ENCODE measurements at places on chromosomes 11 and 22. TPM values are rescaled to one million over a fixed set of nuclear protein-coding genes. Genes with fewer than 3 reads are reported as not detected.

MPZL3 gene
- total RNA-seq = 34.0 TPM

SERPIND1 gene
- total RNA-seq = not detected

ACCS gene
- total RNA-seq = 38.8 TPM

OR8D1 gene
- total RNA-seq = not detected

RAG2 gene
- not detected for total RNA-seq

LARGE2 gene
- 0.58 TPM for total RNA-seq

OR2D2 gene
- total RNA-seq = not detected

DNA sequence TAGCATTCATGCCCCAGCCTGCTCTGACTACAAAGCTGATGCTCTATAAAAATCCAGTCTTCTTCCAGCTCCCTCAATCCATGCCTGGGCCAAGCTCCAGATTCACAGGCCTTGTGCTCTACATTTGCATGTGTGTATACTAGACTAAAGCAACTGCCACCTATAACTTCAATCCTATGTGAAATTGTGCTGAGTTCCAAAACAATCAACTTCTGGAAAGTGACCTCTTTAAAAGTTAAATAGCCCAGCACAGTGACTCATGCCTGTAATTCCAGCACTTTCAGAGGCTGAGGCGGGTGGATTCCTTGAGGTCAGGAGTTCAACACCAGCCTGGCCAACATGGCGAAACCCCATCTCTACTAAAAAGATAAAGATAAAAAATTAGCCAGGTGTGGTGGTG is 114.3 kb upstream of the ZC3H12C start:
- no peak for DNase-seq
- no peaks in the 10 kb centered on the region for H3K36me3 ChIP-seq
- H3K27me3 ChIP-seq = peaks cover 28% of the 10 kb centered on the region
- H3K4me3 ChIP-seq = no peak overlapping the region
- no peak overlapping the region for H3K27ac ChIP-seq

DNA sequence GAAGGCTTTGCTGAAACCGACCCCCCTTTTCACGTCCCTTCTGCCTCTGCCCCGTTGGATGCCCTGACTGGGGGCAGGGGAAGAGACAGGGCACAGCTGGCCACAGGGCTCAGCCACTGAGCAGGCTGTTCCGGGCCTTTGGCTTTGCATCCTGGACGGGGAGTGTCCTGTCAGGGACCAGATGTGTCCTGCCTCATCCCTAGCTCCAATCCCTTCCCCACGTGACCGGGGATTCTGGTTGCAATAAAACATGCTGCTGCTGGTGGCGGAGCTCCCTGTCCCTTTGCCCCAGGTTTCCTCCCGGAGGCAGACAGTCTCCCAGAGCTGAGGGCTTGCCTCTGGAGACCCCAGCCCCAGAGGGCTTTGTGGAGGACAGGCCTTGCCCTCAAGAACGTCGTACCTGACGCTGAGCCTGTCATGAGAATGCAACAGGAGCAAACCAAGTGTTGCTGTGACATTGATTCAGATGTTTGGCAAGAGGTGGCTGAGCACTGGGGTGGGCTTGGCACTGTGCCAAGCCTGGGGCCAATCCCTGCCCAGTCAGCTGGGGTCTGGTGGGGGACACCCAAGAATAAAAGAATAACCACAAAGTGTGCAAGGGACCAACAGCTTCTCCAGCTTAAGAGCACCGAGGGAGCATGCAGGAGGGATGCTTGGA is 7.3 kb downstream of the CDC42EP2 start:
- no peak for DNase-seq
- H3K36me3 ChIP-seq = no peaks in the 10 kb centered on the region
- H3K27ac ChIP-seq = no peak overlapping the region
- H3K4me1 ChIP-seq = no peaks in the 10 kb centered on the region
- no peaks in the 10 kb centered on the region for H3K27me3 ChIP-seq

DNA sequence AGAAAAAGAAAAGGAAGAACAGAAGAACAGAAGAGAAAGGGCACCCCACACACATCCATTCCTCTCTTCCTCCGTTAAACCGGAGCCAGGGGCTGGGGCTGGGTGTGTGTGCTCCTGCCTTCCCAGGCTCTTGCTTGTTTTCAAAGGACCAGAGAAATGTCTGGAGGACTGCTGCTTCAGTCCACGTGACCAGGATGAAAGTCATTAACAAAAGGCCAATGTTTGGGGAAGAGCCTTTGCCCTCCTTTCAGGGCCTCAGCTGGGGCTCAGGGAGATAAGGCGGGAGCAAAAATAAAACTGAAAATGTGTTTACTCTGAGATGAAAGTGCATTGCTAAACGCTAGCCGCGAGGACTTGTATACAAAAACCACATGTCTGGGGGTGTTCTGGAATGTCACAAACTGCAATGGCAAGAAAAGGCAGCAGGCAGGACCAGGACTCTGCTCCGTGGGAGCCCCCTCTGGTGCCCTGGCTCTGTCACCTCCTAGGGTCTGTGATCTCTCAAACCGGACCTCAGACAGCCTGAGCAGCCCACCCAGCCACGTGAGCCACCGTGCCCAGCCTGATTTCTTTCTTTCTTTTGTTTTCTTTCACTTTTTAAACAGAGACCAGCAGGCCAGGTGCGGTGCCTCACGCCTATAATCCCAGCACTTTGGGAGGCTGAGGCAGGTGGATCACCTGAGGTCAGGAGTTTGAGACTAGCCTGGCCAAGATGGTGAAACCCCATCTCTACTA is 31.6 kb upstream of the MYH9 start:
- no peaks in the 10 kb centered on the region for H3K36me3 ChIP-seq
- H3K4me1 ChIP-seq = peaks cover 36% of the 10 kb centered on the region
- no peak for DNase-seq

DNA sequence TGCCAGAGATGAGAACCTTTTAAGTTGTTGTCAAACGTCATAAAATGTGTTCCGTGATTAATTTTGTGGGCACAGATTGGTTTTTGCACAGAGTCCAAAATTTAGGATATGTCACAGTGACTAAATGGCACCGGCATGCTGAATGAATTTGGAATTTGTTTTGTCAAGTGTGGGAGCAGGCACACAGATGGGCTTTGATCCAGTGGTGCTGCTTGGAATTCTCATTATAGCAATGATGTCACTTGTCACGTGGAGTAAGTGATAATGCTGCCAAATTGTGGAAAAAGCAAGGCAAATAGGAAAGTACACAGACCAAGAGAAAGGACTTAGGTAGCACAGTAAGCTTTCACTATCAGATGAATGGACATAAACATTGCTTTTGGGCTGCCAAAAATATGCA is 8.0 kb upstream of the LIN7C start:
- no peaks in the 10 kb centered on the region for H3K36me3 ChIP-seq
- no peak for DNase-seq
- no peaks in the 10 kb centered on the region for H3K27me3 ChIP-seq
- no peak overlapping the region for H3K27ac ChIP-seq
- no peak overlapping the region for H3K4me3 ChIP-seq

DNA sequence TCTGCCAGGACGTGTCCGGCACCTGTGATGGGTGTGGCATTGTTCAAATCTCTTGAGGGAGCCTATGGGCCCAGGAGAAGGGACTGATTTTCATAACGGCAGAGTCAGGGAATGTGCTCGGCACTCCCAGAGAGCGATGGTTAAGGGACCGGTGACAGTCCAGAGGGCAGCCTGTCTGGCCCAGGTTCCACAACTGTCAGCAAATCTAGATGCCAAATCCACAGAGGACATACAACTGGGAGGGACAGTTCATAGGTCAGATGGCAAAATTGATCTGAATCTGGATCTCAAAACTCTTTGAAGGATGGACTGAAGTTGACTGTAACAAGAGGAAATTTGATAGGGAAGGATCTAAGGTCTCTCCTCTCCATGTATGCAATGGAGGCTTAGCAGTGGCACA is 7.5 kb downstream of the SEC14L2 start:
- no peaks in the 10 kb centered on the region for H3K27me3 ChIP-seq
- peaks cover 9% of the 10 kb centered on the region for H3K4me1 ChIP-seq
- DNase-seq = no peak
- no peak overlapping the region for H3K4me3 ChIP-seq

- H3K27me3 ChIP-seq = no peaks in the 10 kb centered on the region
- H3K27ac ChIP-seq = peak overlapping the region; percentile 69
- DNase-seq = peak; percentile 51
- H3K36me3 ChIP-seq = peaks cover 23% of the 10 kb centered on the region
Measured at GRCh38 chr11:62680825-62681240, 2.0 kb upstream of the UBXN1 start.

DNA sequence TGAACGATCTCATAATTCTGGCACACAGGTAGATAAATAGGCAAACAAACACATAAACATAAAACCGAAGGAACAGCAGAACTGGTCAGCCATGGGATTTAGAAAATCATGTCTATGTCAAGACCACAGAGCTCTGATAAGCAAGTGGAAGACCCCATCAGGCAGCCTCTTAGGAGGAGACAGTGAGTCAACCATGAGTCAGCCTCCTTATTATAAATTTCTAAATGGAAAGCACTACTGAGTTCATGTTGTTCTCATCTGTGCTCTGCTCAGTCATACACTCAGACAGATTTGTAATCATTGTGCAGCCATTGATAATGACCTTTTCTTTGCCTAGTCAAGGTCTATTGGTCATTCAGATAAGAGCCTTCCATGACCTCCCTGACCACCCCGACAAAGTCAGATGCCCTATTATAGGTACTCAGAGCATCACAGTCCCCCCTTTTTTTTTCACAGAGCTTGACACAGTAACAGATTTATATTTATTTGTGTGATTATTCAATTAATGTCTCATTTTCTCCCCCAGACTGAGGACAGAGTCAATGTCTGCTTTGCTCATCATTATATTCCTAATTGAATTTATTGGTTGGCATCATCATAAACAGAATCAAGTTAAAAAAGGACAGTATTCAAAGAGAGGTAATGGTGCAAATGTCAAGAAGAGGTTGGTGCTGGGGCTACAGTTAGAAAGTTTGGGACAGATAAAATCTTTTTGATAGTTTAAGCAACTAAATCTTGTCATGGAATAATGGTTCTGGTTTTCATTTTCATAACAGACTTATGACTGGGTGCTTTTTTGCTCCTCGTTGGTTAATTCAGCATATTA is 579.7 kb upstream of the CCDC90B start:
- no peaks in the 10 kb centered on the region for H3K36me3 ChIP-seq
- H3K4me3 ChIP-seq = no peak overlapping the region
- no peak overlapping the region for H3K27ac ChIP-seq
- DNase-seq = no peak
- no peaks in the 10 kb centered on the region for H3K27me3 ChIP-seq
- no peaks in the 10 kb centered on the region for H3K4me1 ChIP-seq

DNA sequence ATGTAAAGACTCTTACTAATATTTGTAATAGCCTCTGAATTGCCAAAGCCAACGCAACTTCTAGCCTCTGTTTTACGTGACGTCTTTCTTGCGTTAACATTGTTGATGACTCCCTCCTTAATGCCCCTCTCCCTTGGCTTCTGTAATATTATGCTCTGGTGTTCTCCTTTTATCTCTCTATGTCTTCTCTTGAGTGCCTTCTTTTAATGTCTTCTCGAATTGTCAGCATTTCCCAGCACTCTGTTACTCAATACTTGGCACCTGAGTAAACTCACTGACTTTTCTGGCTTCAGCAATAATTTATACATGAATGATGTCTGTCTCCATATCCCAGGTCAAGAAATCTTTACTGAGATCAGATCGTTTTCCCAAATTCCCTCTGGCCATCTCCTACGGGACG is 68.5 kb upstream of the DDI1 start:
- H3K4me1 ChIP-seq = no peaks in the 10 kb centered on the region
- no peak for DNase-seq
- no peak overlapping the region for H3K27ac ChIP-seq
- H3K36me3 ChIP-seq = no peaks in the 10 kb centered on the region

GRCh38 chr22:43155789-43156188 is 4.4 kb downstream of the TSPO start:
- H3K27me3 ChIP-seq = no peaks in the 10 kb centered on the region
- no peak for DNase-seq
- H3K4me3 ChIP-seq = no peak overlapping the region
- H3K4me1 ChIP-seq = peaks cover 13% of the 10 kb centered on the region

DNA sequence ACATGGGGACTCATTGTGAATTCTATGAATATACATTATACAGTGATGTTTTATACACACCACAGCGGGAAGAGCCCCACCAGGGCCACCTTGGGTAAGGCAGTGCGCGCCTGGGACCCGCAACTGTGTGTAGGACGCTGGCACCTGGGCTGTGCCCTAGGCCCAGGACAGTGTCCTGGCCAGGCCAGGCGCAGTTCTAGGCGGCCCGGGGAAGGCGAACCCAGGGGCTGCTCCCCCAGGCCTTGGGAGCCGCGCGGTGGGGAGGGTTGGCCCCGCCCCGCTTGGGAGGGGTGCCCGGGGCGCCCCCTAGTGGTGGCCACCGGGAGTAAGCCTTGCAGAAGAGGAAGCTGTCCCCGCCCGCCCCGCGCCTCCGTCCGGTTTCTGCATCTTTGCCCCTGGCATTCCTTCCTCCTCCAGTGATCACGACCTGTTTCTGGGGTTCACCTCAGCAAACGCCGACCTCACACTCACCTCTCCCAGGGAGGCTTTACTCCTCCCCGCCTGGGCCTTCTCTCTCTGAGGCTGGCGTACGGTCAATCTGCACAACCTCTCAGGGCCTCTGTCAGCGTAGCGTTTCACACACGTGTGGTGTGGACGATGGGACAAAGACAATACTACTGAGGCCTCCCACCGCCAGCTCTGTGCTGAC is 9.5 kb upstream of the EHD1 start:
- H3K27ac ChIP-seq = peak overlapping the region; percentile 83
- peak overlapping the region; percentile 66 for H3K4me3 ChIP-seq
- peak; percentile 88 for DNase-seq

DNA sequence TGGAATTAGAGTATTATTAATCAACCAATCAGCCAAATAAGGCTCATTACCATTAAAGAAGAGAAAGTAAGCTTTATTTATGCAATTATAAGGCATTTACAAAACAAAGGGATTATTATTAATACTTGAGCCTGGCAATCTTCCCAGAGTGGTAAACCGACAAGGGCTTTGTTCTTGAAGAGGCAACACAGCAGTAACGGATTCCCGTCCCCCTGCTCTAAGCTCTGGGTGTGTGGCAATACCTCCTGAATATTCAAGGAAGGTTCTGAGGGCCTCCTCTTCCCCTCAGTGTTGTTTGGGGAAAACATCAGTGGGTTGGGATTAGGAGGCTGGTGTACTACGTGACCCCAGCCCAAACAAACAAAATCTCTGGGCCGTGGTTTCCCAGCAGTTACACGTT is 176.5 kb downstream of the TENM4 start:
- no peak for DNase-seq
- no peaks in the 10 kb centered on the region for H3K27me3 ChIP-seq
- H3K4me1 ChIP-seq = no peaks in the 10 kb centered on the region
- H3K36me3 ChIP-seq = no peaks in the 10 kb centered on the region

GRCh38 chr11:45926536-45927331 is 4.3 kb downstream of the LARGE2 start:
- H3K27ac ChIP-seq = no peak overlapping the region
- H3K4me1 ChIP-seq = peaks cover 42% of the 10 kb centered on the region
- H3K27me3 ChIP-seq = peaks cover 19% of the 10 kb centered on the region

- peaks cover 64% of the 10 kb centered on the region for H3K4me1 ChIP-seq
- no peak for DNase-seq
Measured at GRCh38 chr11:62547691-62548281, 1.2 kb upstream of the AHNAK start.
